NCI-H187 (cell line): ENCODE measurements at places on chromosomes 4 and X.

DNA sequence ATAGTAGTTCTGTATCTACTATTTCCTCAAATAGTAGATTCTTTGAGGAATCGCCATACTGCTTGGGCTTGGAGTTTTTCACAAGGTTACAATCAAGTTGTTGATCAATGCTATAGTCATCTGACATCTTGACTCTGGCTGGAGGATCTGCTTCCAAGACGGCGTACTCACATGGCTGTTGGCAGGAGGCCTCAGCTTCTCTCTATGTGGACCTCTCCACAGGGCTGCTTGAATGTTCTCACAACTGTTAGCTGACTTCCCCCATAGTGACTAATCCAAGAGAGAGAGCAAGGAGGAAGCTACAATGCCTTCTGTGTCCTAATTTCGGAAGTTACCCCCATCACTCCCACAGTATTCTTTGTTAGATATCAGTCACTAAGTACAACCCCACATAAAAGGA, 10.3 kb downstream of the EGFL6 start:
- DNase-seq = no peak

DNA sequence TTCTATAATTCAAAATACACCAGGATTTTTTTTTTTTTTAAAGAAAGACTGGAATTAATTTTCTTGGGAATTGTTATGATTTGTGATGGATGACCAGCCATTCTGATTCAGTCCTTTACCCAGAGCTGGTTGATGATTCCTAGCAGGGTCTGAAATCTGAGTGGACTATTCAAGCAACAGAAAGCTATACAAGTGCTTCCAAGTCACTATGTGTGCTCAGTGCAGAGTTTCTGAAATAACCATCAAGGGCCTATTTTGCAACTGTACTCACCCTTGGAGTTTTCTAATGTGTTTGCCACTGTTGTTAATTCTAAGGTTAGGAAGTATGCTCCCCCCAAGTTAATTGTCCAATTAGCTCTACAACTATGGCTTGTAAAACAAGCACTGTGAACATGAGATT, 137.7 kb upstream of the RAPGEF2 start:
- DNase-seq = no peak

- DNase-seq = no peak
These were observed at the start of gene NUDT11 for GRCh38 chrX:51496501-51497291. Gene NUDT11, minus strand, starts transcription at chrX:51496592. Its CDS starts 148 bp downstream, at chrX:51496444.

DNA sequence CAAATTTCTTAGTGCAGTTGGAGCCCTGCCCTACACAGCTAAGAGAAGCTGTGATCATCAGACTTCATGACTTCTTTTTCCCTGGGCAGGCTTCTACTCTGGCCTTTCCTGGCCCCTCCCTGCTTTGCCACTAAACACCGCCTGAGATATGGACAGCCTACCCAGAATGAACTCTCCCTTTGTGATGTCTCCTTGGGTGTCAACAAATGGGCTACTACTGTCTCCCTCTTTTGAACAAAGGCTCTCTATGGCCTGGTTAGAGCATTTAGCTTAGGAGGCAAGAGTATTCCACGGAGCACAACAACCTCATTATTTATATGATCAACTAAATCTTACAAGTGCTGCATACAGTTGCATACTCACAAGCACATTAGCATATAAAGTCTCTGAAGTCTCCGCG, 127.6 kb upstream of the HCCS start:
- no peak for DNase-seq

DNA sequence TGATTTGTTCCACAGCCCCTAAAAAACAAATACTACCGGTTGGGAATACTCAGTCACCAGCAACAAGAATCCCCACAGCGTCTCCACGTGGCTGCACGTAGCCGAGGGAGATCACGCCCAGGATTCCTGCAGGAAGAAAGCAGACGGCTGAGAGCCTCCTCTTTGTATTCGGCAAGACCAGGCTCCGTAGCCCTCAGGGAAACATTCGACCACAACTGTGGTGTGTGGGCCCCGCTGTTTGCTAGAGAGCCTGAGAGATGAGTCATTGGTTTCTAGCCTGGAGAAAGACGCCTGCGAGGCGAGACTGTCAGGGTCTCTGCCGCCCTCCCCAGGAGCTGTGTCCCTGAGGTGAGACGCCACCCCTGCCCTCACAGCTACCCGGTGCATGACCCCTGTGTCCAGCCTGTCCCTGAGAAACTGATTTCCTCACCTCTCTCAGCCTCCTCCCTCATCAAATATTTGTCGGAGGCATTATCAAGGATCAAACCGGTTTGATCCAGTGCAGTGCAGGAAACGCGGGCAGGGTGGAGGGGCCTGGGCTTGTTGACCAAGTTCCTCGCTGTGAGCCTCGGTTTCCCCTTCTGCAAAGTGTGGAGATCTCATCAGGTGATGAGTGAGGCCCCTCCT, 4.7 kb upstream of the S100P start:
- DNase-seq = no peak

- no peak for DNase-seq
These were observed 28.4 kb upstream of the SLITRK4 start for GRCh38 chrX:143664302-143664701.

DNA sequence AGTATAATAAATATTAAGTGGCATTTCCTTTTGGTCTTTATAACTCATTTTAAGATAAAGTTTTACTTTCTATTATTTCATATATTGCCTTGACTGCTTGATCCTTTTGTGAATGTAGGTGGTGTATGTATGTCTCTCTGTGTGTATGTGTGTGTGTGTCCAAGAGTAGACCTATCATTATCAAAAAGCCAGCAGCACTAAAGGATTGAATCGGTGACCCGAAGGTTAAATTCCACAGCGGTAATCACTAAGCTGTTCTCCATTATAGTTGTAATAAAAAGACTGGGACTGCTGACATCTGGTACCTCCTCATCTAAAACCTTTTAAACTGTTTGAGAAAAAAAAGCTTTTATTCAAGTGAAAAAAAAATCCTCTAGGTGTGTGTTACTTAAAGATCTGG, 1014.8 kb downstream of the PCDH7 start:
- no peak for DNase-seq

DNA sequence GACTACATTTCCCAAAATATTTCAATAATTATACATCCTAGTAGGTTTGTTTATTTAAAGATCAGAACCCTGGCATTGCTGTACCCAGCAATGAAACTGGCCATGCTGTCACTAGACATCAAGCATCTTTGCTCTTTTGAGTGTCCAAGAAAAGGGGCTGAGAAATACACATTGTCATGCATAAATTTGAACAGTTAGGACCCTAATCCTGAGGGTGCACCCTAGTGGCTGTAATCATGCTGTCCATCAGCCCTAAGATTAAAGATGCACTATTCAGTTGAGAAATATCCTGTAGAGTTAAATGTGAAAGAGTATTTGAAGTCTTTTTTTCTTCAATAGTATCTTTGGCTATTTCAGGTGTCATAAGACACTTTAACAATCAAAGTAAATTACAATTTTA, 108.8 kb downstream of the NFKB1 start:
- no peak for DNase-seq

- no peak for DNase-seq
These were observed 80.8 kb downstream of the SLC7A11 start for GRCh38 chr4:138161351-138161750.

GRCh38 chr4:186724058-186724863, 605 bp upstream of the FAT1 start:
- DNase-seq = no peak

GRCh38 chr4:179465131-179465797, 2023.0 kb upstream of the AGA start:
- DNase-seq = no peak

GRCh38 chrX:25344161-25344936, 328.6 kb upstream of the ARX start:
- no peak for DNase-seq

- peak; percentile 25 for DNase-seq
These were observed 147.7 kb downstream of the SH3KBP1 start for GRCh38 chrX:19739683-19740082.

DNA sequence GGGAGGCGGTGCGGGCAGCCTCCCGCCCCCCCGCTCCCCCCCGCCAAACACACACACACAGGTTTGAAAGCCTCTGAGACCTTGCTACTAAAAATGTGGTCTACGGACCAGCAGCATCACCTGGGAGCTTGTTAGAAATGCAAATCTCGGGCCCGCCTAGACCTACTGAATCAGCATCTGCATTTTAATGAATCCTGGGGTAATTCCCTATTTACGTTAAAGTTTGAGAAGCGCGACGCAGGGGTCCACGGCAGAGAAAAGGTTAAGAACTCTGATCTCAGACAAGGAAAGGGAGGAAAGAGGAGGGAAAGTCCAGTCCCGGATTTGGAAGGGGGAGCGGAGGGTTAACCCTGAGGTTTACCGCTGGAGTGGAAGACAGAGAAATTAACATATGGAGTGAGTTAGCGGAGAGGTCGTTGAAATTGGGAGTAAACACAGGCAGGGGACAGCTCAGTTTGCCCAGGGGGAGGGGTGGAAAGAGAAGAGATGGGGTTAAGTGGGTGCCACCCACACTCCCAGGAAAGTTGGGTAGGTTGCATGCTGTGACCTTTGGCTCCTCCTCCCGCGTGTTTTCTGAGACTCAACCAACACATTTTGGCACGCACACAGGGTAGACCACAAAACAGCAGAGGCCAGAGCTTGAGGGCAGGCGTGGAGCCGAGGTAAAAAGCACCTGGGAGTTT, 483.6 kb downstream of the BCOR start:
- DNase-seq = peak; percentile 6

- DNase-seq = no peak
These were observed 34.1 kb downstream of the ART3 start for GRCh38 chr4:76108467-76109181.

DNA sequence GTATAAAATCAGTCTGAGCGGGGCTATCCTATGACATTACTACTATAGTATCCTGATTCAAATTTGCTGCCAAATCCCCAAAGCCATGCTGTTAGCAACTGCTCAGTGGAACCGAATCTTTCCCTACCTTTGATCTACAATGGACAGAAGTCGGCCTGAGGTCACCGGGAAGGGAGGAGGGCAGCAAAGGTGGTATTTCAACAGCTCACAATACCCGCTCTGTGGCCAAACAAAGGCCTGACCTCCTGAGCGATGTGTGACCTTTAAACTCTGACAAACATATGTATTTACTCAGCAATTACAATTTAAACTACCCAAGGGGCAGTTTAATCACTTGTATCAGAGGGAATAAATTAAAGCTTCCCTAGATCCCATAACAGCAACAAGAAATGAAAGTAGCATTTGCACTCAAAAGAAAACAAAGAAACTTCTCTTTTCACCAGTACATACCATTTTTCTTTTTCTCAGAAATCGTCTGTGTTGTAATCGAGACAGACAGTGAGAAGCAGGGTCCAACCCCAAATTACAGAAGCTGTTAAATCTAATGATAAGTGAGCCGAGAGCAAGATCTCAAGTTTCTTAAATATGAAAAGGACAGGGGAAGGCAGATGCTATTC, 11.6 kb upstream of the TMEM128 start:
- no peak for DNase-seq

- DNase-seq = no peak
These were observed 530.8 kb downstream of the GRXCR1 start for GRCh38 chr4:43423276-43423675.

GRCh38 chr4:126441173-126442035, 1126.6 kb downstream of the FAT4 start:
- no peak for DNase-seq
